Fibroblast of skin of left quadriceps (primary cell): ENCODE measurements at places on chromosomes 7 and 10.

GRCh38 chr7:115802415-115802814, 228.1 kb downstream of the TFEC start:
- DNase-seq: no peak

DNA sequence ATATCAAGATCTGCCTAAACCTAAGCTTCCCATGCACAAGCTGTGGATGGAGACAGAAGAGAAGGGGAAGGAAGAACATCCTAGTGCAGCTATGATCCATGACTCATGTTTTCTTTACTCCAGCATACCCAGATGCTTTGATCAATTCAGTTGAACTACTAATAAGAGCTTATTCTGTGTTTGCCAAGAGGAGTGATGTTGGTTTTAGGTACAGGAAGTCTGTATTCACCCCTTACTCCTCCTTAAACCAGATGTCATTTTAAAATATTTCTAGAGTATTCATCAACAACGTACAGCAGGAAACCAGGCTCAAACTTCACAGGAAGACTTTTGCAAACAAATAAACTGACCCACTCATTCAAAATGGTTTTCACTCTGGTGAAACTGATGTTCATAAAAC, 29.2 kb downstream of the PANK1 start:
- no peak for DNase-seq

GRCh38 chr10:131897297-131897899, 3.4 kb upstream of the PPP2R2D start:
- no peak for DNase-seq

DNA sequence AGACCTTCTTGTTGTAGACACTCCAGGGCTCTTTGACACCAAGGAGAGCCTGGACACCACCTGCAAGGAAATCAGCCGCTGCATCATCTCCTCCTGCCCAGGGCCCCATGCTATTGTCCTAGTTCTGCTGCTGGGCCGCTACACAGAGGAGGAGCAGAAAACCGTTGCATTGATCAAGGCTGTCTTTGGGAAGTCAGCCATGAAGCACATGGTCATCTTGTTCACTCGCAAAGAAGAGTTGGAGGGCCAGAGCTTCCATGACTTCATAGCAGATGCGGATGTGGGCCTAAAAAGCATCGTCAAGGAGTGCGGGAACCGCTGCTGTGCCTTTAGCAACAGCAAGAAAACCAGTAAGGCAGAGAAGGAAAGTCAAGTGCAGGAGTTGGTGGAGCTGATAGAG, 5.5 kb downstream of the GIMAP7 start:
- DNase-seq: no peak

- DNase-seq: no peak
Observed at GRCh38 chr7:128853799-128854198, 8.9 kb upstream of the ATP6V1F start.

DNA sequence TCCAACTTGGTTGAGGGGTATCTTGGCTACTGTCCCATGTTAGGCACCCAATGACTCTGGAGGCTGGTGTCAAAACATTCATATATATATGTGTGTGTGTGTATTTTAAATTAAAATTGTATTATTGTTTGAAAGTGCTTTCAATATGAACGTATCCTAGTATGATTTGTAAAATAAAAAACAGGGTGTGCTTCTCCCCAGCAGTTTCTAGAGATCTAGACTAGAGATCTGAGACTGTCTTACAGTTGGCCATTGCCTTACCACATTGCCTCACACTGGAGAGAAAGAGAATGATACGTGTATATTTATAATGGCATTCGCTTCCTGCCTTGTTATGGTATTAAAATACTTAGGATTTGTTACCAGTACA, 1.2 kb downstream of the BAG3 start:
- DNase-seq: peak; percentile 43

- no peak for DNase-seq
Observed at GRCh38 chr7:153476166-153476565, 576.0 kb upstream of the DPP6 start.

DNA sequence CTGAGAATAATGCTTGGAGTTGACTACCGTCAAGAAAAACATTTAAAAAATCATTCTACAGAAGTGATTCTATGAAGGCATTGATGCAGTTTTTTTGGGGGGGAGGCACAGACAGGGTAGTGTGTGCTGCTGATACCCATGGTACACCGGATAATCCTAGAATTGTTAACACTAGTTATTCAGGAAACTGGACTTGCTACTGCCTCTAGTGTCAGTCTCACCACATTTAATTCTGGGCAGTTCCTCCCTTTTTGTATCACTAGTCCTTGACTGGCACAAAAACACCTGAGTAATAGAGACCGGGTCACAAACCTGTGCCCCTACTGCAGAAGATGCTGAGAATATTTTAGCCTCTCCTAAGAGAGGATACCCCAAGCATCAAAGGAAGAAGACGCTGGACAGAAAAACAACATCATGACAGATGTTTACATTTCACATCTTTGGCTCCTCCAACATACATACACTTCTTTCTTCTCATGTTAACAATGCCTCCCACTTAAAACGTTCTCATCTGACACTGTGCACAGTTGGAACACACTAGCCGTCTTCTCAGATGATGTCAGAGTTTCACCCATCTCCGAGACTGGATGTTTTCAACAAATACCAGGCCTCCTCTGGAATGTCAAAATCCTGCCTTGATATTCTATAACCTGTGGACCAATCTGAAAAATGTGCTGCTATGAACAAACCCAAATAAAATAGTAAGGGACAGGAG, 13.1 kb upstream of the TCAF1 start:
- DNase-seq: no peak

DNA sequence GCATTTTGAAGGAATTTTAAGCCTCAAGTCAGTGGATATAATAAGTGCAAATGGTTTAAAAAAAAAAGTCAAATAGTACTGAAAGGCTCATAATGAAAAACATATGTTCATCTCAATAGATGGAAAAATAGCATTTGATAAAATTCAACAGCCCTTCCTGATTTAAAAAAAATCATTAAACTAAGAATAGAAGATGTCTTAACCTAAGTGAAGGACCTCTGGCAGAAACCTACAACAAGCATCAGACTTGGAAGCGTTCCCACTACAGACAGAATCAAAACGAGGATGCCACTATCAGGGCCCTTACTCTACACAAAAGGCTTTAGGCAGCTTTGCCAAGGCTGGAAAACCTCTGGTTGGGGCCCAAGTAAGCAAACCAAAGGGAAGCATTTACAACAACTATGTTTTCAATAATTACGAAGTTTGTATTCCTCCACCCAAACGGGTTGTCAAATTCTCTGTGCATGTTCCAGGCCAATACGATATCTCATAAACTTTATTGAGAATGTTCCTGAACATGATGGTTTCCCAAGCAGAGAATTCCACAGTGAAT, 45.1 kb downstream of the CYTH3 start:
- peak; percentile 63 for DNase-seq

- DNase-seq: no peak
Observed at GRCh38 chr7:66558201-66558641, 70.5 kb upstream of the KCTD7 start.

DNA sequence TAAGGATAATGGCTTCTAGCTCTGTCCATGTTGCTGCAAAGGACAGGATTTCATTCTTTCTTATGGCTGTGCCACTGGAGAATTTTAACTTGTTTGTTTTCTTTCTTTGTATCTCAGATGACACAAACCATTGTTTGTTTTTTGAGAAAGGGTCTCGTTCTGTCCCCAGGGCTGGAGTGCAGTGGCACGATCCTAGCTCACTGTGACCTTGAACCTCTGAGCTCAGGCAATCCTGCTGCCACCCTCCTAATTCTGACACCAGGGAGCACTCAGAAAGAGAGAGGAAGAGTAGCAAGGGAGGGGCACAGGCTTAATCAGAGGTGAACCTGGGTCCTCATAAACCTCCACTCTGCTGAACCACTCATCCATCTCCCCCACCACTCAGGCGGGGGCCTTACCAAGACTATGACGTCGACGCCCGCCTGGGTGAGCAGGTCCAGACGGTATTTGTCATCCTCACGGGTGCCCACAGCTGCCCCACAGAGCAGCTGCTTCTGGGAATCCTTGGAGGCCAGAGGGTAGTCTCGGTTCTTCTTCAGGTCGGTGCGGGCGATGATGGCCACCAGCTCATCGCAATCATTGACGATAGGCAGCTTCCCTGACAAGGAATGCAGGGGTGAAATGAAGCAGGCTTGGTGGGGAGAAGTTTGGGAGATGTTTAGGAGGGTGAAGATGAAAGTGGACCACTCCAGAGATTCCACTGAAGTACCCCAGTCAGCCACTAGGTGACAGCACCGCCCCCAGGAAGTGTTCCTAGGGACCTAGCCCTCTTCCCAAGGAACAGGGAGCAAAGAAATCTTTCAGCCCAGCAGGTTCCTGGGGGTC, 11.6 kb downstream of the IMPDH1 start:
- DNase-seq: no peak

- DNase-seq: peak; percentile 85
Observed at GRCh38 chr10:110501142-110501937, 3.6 kb downstream of the DUSP5 start.

- no peak for DNase-seq
Observed at GRCh38 chr7:133851411-133851810, 275.7 kb upstream of the LRGUK start.

- peak; percentile 50 for DNase-seq
Observed at GRCh38 chr10:34320265-34320664, 494.8 kb downstream of the PARD3 start.

DNA sequence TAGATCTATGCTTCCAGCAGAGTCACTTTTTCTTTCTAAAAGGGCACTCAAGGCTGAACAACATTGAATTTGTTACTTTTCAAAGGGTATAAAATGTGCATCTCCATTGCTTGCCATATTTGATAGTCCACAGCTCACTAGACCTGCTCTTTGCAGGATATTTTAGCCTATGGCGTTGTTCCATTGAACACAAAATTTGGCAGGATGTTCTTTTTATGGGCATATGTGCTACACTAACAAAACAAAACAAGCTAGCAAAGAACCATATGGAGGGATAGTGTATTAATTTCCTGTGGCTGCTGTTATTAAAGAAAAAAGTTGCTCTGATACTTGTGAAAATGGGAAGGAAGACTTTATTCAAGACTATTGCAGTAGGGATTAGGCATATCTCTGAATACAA, 828.7 kb downstream of the TYW1 start:
- DNase-seq: no peak

GRCh38 chr10:45646384-45647050, 26.1 kb downstream of the ZFAND4 start:
- DNase-seq: no peak
